Peyer's patch (tissue), 4 donors: ENCODE measurements at places on chromosomes 1 and 21. TPM values are rescaled to one million over a fixed set of nuclear protein-coding genes. Genes with fewer than 3 reads are reported as not detected.
A peak's percentile ranks its signal among the peaks of the same experiment; 100 is the strongest.

DNA sequence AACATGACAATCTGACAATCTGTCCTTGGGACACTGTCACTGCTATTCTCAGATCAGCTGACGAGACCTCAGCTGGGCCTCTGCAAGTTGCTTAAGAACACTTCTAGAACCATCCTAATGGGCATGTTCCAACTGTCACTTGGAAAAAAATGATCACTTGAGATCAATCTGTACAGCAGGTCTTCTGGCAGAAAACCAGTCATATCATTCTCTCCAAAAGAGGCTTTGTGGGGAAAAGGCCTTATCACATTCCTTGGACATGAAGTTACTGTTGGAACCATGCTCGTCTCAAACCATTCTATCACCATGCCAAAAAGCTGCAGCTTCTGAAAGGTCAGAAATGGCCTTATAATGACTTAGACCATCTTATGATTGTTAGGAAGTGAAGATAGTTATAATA, 744.2 kb downstream of the USP25 start:
- no peaks in the 10 kb centered on the region for H3K27me3 ChIP-seq
- H3K27ac ChIP-seq = no peak overlapping the region
- no peak overlapping the region for H3K4me3 ChIP-seq
- no peaks in the 10 kb centered on the region for H3K36me3 ChIP-seq
- no peaks in the 10 kb centered on the region for H3K4me1 ChIP-seq

DNA sequence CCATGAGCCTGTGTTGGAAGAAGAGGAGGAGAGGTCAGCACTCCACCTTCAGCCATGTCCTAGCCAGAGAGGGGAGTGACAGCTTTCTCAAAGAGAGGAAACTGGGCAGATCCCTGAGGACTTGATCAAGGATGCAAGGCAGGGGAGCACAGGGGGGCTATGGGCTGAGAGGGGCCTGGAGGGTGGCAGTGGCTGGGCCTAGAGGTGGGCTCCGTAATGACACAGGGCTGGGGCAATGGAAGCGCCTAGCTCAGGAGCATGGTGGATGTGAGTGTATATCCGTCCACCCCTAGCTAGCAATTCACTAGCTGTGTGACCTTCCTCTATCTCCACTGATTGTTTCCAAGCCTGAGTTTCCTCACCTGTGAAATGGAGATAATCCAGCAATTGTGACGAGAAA, 32.6 kb downstream of the NEK2 start:
- H3K36me3 ChIP-seq = no peaks in the 10 kb centered on the region
- no peak for DNase-seq
- no peaks in the 10 kb centered on the region for H3K27me3 ChIP-seq
- no peaks in the 10 kb centered on the region for H3K4me1 ChIP-seq

GRCh38 chr1:207029701-207030521, 2.6 kb downstream of the C1orf116 start:
- H3K27ac ChIP-seq = peak overlapping the region; percentile 93
- no peaks in the 10 kb centered on the region for H3K36me3 ChIP-seq
- DNase-seq = no peak
- no peaks in the 10 kb centered on the region for H3K27me3 ChIP-seq
- H3K4me3 ChIP-seq = peak overlapping the region; percentile 67
- H3K4me1 ChIP-seq = no peaks in the 10 kb centered on the region

GRCh38 chr1:228175316-228176023, 9.9 kb downstream of the IBA57 start:
- H3K27ac ChIP-seq = no peak overlapping the region
- H3K4me3 ChIP-seq = no peak overlapping the region
- H3K36me3 ChIP-seq = peaks cover 13% of the 10 kb centered on the region
- no peaks in the 10 kb centered on the region for H3K4me1 ChIP-seq
- no peak for DNase-seq

THEM5 gene
- not detected for total RNA-seq

GRCh38 chr1:36089393-36090121, 865 bp downstream of the ADPRS start:
- peak overlapping the region; percentile 98 for H3K4me3 ChIP-seq
- peak; percentile 56 for DNase-seq
- peaks cover 37% of the 10 kb centered on the region for H3K36me3 ChIP-seq
- no peaks in the 10 kb centered on the region for H3K27me3 ChIP-seq
- peaks cover 18% of the 10 kb centered on the region for H3K4me1 ChIP-seq

- no peaks in the 10 kb centered on the region for H3K4me1 ChIP-seq
- no peak overlapping the region for H3K4me3 ChIP-seq
- DNase-seq = no peak
- H3K36me3 ChIP-seq = no peaks in the 10 kb centered on the region
- H3K27me3 ChIP-seq = no peaks in the 10 kb centered on the region
Observed at GRCh38 chr1:211296396-211296795, 30.2 kb upstream of the TRAF5 start.

OSCP1 gene
- 0.67 TPM for total RNA-seq
